ENCODE measurements at places on chromosomes 4 and X. TPM values are rescaled to one million over a fixed set of nuclear protein-coding genes. Genes with fewer than 3 reads are reported as not detected.

Gene TRIM61
- total RNA-seq, result 3.0 TPM

Gene IGSF1
- total RNA-seq, result 0.14 TPM

Gene SYTL4
- total RNA-seq, result 35.9 TPM

Gene CASK
- total RNA-seq, result 116 TPM

Gene HELT
- total RNA-seq, result not detected

Gene ZBTB49
- total RNA-seq, result 4.9 TPM

Gene FAM47A
- not detected for total RNA-seq

Gene FOXO4
- 3.5 TPM for total RNA-seq

Gene TLR10
- not detected for total RNA-seq

Gene BGN
- total RNA-seq, result 34.1 TPM

Gene OPRPN
- not detected for total RNA-seq

Gene ADGRG4
- total RNA-seq, result not detected

All from smooth muscle cell of the umbilical artery (primary cell).